Activated naive CD8-positive, alpha-beta T cell treated with anti-CD3 and anti-CD28 coated beads for 36 hours (primary cell): ENCODE measurements at places on chromosomes 16 and 17. TPM values are rescaled to one million over a fixed set of nuclear protein-coding genes. Genes with fewer than 3 reads are reported as not detected.

DNA sequence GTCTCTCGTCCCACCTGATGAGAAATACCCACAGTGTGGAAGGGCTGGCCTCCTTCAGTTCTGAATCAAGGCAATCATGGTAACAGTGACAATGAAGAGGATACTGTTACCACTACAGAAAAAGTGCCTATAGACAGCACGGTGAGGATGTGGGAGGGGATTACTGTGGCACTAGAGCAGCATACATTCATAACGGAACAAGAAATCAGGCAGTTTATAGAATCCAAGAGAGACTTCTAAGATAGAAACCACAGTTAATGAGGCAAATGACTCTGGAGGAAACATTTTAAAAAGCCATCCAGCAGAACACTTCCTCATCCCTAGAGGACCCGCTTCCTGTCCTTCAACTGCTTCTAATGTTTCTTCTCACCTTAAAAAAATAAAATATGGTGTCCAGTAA, 2.7 kb downstream of the RUSF1 start:
- no peak for DNase-seq

GRCh38 chr16:10972819-10973464, 28.6 kb downstream of the CLEC16A start:
- DNase-seq, result no peak

GRCh38 chr16:26149364-26150190, 457.8 kb downstream of the HS3ST4 start:
- no peak for DNase-seq

DNA sequence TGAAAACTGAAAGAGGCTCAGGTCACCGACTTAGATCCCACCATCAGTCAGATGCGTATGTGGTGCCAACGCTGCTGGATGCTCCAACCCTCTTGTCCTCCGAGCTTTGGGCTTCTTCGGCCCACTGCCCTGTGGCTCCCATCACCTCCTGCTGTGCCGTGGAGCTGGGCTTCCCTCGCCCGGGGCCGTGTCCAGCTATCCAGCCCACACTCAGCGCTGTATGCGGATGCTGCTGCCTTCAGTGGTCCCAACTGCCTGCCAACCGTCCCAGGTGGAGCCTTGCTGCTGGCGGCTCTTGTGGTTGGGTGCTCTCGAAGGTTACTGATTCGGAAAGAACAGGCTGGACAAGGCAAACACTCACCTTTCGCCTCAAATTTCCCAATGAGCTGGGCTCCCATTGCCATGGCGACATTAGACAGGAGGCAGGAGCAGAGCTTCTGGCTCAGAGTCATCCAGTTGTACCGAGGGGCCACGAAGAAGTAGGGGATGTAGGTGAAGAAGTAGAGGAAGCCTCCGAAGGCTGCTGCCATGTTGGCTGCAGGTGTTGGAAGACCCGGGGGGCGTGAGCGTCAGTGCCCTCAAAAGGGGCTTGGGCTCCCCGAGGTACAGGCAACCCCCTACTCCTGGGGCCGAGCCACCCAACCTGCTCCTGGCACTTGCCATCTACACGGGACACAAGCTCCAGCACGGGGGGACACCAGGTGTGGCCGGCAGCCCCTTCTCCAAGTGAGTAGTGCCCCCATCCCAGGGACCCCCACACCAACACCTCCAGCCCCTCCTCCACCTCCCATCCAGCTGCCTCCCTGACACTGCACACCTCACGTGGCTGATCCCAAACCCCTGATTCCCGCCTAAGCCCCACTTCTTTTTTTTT, 32.2 kb downstream of the ABCA3 start:
- no peak for DNase-seq

SNRNP25 gene
- 98.4 TPM for total RNA-seq

DNA sequence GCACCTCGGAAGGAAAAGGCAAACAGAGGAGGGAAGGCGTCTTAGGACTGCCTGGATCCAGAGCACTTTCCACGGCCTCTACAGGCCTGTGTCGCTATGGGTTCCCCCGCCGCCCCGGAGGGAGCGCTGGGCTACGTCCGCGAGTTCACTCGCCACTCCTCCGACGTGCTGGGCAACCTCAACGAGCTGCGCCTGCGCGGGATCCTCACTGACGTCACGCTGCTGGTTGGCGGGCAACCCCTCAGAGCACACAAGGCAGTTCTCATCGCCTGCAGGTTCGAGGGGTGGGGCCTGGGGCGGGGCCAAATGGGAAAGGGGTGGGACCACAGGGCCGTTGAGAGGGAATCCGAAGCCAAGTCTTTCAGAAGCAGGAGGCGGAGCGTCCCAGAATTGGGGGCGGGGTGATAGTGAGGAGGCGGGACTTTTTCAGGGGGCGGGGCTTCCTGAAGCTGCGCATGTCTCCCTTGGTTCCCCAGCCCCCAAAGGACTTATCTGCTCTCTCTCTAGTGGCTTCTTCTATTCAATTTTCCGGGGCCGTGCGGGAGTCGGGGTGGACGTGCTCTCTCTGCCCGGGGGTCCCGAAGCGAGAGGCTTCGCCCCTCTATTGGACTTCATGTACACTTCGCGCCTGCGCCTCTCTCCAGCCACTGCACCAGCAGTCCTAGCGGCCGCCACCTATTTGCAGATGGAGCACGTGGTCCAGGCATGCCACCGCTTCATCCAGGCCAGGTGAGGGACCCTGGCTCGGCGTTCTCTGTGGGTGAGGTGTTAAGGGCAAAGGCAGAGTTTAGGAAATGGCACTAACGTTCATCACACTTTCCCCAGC, 939 bp downstream of the BCL6B start:
- DNase-seq, result peak; percentile 93

DNA sequence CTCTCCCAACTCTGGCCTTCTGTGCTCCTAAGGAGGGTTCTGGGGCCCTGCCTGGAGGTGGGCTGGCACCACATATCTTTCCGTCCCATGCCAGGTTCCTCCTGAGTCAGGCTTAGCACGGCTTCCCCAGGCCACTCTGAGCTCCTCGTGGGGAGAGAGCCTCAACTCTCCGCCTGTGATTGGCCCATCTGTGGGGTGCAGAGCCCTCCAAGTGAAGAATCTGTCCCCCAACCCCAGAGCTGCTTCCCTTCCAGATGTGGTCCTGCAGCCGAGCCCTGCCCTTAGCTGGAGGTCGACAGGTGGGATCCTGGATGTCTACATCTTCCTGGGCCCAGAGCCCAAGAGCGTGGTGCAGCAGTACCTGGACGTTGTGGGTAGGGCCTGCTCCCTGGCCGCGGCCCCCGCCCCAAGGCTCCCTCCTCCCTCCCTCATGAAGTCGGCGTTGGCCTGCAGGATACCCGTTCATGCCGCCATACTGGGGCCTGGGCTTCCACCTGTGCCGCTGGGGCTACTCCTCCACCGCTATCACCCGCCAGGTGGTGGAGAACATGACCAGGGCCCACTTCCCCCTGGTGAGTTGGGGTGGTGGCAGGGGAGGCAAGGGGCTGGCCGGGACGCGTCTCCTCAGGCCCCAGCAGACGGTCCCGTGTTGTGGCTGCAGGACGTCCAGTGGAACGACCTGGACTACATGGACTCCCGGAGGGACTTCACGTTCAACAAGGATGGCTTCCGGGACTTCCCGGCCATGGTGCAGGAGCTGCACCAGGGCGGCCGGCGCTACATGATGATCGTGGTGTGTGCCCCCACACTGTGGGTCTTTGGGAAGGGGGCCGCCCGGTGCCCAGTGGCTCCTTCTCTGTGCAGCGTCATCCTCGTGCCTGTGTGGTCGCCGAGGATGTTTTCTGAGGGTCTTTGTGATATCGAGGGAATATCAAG, 6.9 kb downstream of the GAA start:
- no peak for DNase-seq

KIF18B gene
- 36.7 TPM for total RNA-seq

GRCh38 chr17:9475101-9475658, 100.4 kb downstream of the STX8 start:
- DNase-seq, result no peak

PYY gene
- not detected for total RNA-seq

DNA sequence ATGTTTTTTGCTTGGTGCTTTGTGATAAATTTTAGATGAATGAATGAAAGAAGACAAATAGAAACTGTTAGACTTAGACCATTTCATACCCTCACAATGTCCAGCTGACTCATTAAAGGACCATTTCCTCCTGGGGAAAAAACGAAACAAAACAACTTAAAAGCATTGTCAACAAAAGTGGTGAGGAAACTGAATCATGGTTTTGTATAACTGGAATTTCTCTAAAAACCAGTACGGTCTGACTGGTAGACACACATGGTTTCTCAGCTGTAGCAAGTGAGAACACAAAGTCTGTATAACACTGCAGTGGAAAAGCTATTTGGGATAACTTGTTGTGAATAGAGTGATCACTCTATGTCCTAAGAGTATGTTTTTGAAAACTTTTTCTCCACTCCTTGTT, 5.3 kb upstream of the DDX52 start:
- DNase-seq, result no peak

SMIM36 gene
- not detected for total RNA-seq

GRCh38 chr17:44102849-44103622, 20.4 kb downstream of the HDAC5 start:
- DNase-seq, result no peak

DNA sequence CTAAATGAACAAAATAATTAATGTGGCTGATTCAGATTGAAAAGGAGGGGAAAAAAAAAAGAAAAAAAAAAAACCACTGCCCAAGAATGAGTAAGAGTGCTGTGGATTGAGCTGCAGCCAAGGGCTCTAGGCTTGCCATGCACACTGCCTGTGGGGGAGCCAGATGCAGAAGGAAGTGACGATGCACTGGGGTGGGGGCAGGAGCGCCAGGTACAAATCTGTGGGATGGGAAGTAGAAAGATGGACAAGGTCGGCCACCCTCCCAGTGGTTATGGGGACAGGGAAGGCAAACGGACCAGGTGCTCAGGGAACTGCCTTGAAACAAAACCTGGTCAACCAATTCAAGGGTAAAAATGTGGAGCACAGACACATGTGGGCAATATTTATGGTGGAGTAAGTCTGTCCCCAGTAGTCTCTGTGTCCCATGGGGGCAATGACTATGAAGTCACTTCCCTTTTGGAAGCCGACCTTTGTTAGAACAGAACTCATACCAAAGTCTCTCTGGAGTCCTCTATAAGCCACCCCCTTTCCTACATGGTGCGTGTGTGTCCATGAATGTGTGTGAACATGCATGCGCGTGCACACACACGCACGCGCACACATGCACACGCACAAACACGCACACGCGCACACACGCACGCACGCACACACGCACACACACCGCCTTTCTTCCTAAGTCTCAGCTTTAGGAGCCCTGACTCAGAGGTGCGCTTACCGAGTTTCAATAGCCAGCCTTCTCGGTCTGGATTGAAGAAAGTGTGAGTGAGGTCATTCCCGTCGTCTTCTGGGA, 84.3 kb downstream of the CYTH1 start:
- DNase-seq, result no peak

- no peak for DNase-seq
Observed at GRCh38 chr17:17897442-17897841, 60.7 kb upstream of the SREBF1 start.

- DNase-seq, result no peak
Observed at GRCh38 chr17:7221278-7222092, 1.7 kb downstream of the ACADVL start.

DNA sequence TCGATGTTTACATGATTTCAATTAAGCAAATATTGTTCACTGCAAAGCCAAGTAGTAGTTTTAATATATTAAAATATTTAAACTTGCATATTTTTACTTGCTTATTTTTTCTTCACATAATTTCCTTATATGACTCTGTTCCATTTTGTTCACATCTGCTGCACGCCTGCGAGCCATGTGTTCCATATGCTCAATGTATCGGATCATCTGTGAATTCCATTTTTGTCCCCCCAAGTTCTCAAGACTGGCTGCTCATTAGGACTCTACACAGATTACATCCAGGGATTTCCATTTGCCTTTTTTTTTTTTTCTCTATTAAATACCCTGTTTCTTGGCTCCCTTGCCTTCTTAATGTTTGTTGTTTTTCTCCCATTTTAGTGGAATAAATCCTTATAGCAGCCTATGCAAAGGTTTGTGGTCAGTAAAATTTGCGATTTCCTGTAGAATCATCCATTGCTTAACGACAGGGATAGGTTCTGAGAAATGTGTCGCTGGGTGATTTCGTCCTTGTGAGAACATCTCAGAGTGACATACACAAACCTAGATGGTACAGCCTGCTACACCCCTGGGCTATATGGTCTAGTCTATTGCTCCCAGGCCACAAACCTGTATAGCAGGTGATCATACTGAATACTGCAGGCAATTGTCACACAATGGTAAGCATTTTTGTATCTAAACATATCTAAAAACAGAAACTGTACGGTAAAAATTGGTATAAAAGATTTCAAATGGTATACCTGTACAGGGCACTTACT, 30.2 kb upstream of the TEKT3 start:
- no peak for DNase-seq

DNA sequence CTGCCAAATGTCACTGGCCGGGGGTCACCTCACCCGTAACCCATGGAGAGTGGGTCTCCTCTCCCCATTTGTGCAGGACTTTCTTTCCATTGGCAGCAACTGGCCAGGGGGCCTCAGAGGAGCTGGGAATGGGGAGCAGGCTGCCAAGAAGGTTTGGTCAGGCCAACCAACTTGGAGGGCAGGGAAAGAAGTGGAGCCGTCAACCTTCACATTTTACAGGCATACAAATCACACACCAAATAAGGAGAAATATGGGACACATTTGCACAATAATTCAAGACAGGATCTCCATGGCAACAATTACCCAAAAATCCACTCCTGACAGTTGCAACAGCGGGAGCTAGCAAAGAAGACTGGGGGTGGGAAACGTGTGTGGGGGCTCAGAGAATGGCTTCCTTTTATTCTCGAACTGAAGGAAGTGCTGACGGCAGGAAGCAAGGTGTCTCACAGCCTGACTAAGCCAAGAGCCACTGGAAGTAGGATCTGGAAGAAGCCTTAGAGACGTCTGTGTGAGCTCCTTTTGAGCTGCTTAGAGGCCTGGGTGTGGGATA, 20.9 kb downstream of the RPRML start:
- no peak for DNase-seq

DNA sequence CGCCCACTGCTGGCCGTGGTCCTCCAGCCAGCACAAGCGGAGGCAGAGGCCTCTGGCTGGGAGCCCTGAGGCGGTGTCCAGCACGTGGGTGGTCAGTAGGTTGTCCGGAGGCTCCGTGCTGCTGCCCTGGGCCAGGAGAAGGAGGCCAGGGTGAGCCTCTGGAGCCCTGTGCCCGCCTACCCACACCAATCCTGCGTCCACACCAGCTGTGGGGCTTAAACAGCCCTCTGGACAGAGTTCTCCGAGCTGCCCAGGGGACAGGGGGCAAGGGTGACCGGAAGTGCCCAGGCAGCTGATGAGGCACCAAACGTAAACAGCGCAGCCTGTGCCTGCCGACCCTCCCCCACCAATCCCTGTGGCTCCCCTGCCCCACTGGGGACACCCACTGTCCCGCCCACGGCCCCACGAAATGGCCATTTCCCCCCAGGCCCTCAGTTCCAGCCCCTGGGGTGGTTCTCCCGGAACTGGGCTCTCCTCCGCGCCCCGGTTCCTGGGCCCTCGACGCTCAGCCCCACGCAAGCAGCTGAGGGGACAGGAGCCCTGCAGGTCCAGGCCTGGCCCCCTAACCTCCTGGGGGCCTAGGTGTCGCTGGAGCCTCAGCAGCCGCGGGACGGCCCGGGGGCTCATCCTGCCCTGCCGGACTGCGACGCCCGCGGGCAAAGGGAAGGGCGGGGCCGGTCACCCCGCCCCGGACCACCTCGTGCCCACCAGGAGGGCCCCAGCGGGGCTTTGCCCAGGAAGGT, 27.9 kb upstream of the DBNDD1 start:
- no peak for DNase-seq

GPR142 gene
- total RNA-seq, result not detected

MAPT gene
- total RNA-seq, result 0.88 TPM

- no peak for DNase-seq
Observed at GRCh38 chr17:3026856-3027751, 36.3 kb downstream of the OR1D5 start.

EPX gene
- not detected for total RNA-seq

MPV17L gene
- 0.21 TPM for total RNA-seq
